ENCODE measurements at places on chromosomes 7 and 10.

- DNase-seq, result no peak
Measured at GRCh38 chr7:41931263-41931646, 228.4 kb upstream of the INHBA start.

GRCh38 chr10:21193196-21193595, 296.1 kb upstream of the NEBL start:
- DNase-seq, result no peak

GRCh38 chr7:96131525-96131924, 190.4 kb downstream of the SLC25A13 start:
- DNase-seq, result no peak

GRCh38 chr7:76423666-76424412, 911 bp upstream of the ZP3 start:
- no peak for DNase-seq

DNA sequence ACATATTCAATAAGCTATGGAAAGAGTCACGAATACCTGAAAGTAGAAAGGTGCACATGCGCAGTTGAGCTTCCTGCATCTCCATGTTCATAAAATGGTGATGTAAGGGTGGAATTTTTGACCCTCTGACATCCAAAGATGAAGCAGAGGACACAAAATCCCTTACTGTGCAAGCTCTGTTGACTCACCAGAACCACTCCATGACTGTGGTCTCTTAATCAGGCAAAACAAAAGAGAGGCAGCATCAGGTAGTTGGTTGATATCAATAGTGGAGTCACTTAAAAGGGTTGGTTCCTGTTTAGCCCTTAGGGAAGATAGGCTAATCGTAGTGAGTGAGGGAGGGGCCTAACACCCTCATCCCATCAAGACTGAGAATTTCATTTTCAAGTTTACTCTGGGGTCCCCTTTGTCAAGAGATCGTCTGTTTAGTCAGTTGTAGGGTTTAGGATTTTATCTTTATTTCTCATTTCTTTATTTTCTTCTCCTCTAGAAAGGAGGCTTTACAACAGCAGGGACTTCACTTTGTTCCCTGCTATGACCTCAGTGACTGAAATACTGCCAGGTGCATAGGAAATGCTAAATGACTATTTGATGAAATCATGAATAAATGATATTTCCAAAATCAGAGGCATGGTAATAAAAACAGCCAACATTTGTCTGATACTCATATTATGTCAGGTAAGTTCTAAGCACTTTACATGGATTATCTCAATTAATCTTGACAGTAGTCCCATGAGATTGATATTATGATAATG, 98.1 kb downstream of the CD36 start:
- no peak for DNase-seq

- DNase-seq, result no peak
Measured at GRCh38 chr10:78288663-78289062, 255.0 kb downstream of the RPS24 start.

DNA sequence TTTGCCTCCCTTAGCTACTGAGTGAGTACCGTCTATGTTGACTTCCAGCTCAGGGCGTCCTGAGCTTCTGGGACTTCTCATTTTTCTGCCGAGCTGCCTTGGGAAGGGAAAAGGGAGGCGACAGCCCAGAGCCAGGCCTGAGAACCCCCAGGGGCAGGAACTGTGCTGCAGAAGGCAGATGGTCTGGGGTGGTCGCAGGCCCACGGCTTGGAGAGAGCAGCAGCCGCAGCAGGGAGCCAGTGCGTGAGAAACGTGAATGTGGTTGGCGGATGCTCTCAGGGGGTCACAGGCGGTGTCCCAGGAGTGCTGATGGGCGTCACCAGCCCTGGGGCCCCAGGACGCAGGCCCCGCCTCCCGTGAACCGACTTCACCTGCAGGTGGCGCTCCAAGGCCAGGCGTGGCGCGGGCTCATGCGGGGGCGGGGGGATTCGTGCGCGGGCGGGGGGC, 9.2 kb upstream of the PWWP2B start:
- peak; percentile 48 for DNase-seq

DNA sequence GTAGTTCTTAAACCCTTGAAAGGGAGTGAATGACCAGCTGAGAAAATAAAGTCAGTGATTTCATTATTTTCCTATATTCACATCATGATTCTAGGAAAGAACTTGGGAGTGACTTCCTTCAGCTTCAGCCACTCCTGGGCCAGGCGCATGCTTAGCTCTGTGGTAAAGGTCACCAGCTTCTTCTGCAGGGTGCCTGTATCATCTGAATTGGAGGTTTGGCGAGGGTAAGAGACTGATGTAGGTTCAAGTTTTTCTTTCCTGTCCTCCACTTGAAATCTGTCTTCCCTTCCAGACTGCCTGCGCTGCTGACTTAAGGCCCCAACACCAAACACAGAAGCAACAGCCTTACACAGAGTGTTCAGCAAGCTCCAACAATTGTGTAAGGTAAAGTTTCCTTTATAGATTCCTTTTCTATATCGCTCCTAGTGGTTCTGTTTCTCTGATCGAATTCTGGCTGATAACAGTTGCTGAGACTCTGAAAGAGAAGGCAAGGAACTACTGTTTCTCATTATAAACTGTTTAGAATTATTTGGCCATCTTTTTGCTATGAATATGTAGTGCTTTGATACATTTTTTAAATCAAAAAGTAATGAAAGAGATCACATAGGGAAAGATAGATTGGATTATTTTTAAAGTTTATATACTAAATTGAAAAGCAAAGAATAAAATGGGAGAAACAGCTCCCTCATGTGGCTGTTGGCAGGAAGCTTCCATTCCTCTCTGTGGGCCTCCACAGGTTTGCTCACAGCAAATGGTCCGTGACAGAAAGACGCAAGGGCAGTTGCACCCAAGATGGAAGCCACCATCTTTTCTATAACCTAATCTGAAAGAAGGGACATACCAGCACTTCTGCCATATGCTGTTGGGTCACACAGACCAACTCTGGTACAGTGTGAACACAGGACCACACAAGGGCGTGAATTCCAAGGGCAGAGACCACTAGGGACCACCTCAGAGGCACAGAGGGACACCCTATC, 14.0 kb downstream of the GATAD1 start:
- no peak for DNase-seq

GRCh38 chr7:151114151-151115090, 28.1 kb downstream of the AGAP3 start:
- no peak for DNase-seq

DNA sequence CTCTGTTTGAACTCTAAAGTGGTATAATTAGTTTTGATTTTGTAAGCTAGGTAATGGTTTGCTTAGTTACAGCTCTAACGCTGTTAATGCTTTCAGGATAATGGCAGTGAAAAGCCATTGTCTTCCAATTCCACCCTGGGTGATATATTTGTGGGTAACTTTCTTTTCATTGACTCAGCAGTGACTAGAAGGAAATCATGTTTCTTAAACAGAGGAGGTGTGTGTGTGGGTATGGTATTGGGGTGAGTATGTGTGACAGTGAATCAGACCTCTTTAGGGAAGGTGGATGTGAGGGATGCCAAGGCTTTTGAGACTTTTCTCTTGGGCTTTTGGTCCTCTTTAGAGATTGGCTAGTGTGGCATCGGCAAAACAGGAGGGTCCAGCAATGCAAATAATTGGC, 13.6 kb downstream of the ENTPD7 start:
- no peak for DNase-seq

DNA sequence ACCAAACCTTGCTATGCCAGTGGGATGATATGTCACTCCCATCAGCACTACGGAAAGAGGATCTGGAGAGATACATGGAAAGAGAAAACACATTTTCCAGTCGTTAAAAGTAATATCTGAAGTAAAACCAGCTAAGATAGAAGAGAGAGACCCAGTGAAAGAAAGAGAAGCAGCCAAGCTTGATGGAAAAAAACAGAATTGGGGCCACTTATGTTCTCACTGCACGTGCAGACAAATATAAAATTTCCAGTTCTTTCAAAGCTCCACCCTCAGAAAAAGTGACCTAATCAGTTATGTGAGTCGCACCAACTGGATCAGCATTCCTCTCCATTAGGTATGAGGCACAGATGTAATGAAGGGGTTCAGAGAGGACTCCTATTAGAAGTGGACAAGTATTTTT, 266.1 kb downstream of the MTERF1 start:
- no peak for DNase-seq

DNA sequence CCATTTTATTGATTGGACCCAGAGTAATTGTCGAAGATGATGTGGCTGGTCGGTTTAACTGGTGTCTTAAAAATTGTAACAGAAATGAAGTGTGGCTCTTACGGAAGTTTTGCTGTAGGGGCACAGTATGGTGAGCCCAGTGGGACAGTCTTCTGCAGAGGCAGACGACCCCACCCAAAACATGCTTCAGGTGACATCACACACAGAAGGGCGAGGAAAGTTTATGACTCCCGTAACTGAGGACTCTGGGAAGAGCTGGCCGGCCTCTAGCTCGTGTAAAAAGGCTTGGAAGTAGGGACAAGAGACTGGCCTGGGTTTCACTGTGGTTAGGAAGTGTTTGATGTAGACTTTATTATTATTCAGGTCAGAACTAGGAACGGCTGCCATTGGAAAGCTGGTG, 73.3 kb downstream of the HTR5A start:
- DNase-seq, result no peak

- DNase-seq, result no peak
Measured at GRCh38 chr7:12623885-12624498, 53.5 kb downstream of the SCIN start.

- no peak for DNase-seq
Measured at GRCh38 chr10:71990706-71991269, 26.6 kb downstream of the CHST3 start.

DNA sequence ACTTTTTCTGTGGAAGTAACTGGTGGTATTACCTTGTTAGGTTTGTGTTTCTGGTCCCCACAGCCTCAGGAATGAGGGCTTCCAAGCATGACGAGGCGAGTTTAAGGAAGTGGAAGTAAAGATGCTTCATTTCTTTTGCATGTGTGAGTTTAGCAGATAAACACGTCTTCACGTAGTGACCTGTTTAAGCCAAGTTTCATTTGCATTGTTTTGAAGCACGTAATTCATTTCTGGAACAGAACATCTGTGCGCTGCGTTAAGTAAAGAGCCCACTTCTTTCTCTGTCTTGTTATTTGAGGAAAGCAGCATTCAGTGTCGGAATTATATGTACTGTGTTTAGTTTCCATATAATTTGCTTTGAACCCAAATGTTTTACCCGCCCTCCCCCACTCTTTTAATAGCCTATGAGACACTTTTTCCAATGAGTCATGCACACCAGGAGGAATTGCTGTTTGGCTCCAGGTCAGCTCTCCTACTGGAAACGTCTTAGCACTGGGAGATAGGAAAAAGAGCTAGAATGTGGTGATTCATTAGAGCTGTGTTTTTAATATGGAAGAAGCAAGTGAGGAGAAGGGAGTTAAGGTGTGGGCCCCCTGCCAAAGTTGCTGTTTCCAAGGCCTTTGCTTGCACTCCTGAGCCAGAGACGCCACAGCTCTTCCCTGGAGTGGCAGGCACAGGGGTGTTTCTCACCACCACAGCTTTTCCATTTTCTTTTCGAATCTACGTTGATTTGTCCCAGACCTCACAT, 36.7 kb downstream of the BTBD16 start:
- peak; percentile 62 for DNase-seq

GRCh38 chr7:27890205-27890849, 150.4 kb downstream of the TAX1BP1 start:
- no peak for DNase-seq

GRCh38 chr7:151550656-151551286, 31.1 kb upstream of the RHEB start:
- no peak for DNase-seq

DNA sequence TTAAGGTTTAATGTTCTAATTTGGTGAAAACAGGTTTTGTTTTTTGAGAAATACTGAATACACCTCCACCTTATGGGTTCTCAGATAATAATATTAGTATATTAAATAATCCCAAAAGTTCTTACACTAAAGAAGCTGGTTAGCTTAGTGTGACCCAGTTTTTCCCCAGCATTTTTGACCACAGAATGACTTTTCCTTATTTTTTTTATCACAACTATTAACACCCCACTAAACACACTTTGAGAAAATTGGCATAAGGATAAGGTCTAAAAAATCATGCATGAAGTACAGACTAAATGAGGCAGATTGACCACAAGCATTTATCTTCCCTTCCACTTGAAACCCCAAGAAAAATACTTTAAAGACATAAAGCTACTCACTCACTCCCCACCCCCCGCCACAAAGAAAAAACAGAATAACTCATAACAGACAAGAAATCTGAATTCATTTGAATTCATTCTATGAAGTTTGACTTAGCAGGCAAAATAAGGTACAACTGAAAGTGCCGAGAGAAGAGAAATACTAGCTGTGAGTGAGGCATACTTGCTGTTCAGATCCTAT, 49.7 kb upstream of the WNT16 start:
- no peak for DNase-seq

DNA sequence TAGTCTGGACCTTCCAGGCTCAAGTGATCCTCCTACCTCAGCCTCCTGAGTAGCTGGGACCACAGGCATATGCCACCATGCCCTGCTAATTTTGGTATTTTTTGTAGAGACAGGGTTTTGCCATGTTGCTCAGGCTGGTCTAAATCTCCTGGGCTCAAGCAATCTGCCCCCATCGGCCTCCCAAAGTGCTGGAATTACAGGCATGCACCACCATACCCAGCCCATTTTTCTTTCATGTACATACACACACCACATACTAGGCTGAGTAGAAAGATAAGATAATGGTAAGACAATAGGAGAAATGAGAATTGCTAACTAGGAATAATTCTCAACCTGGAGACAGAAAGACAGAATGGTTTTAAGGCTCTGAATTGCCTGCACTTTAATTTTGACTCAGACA, 83.8 kb downstream of the CPEB3 start:
- DNase-seq, result no peak

DNA sequence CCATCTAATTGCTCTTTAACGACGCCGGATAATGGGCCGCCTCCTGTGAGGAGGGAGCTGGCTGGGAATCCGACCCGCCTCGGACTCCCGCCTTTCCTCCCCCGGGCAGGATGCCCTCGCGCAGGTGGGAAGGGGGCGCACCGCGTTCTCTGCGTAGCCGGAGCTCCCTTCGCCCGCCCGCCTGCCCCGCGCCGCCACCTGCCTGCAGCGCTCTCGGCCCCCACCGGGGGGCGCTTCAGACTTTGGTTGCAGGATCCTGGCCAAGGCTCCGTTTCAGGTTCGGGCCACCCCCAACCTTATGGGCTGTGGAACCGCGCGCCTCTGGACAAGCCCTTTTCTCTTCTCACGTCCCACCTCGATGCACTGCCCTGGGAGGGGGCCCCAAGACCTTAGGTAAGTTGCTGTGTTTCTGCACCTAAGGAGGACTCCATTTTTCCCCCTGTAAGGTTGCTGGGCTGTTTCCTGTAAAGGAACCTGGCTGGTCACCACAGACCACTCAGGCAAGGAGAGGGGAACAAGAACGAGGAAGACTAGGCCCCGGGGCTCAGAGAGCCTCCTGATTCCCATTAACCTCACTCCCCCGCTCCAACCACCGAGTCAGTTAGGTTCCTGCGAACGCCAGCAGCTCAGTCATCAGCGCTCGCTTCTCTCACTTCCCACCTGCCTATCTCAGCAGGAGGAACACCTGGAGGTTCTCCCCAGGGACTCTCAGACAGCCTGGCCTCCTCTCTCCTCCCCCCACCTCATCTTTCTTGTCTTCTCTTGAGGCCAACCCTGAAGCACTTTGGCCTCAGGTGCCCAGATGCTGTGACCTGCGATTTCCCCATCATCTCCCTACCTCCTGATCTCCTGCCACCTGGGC, 11.3 kb upstream of the KAZALD1 start:
- no peak for DNase-seq

GRCh38 chr10:32065856-32066255, 9.6 kb upstream of the KIF5B start:
- no peak for DNase-seq

Data from gastrocnemius medialis (tissue), 4 donors.